ENCODE measurements at places on chromosomes 12 and 14.

GRCh38 chr12:100163416-100164152, 20.9 kb upstream of the BLTP3B start:
- DNase-seq, result peak; percentile 59

DNA sequence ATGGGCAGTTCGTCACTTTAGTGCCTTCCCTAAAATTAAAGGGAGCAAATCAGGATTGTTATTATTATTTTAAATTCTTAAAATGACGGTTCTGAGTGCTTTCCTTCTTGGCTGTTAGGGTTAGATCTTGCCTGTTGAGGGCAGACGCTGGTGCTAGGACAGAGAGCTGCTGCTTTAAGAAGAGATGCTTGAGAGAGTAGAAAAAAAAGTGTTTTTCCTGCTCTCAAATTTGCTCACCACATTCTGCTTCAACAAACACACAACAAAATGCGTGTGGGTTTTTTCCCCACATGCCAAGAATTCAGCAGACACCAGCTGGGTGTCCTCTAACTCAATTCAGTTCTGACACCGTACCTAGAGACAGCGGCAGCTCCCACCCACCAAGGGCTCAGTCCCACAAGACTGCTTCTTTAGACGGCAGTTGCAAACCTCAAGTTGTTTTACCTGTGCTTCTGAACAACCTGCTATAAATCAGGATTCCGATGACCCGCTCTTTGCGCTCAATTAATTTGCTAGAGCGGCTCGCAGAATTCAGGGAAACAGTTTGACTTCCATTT, 75.8 kb upstream of the RIN3 start:
- DNase-seq, result no peak

GRCh38 chr12:18864900-18865561, 127.1 kb downstream of the CAPZA3 start:
- no peak for DNase-seq

- DNase-seq, result no peak
Observed at GRCh38 chr14:100698666-100699448, 27.8 kb upstream of the DLK1 start.

- no peak for DNase-seq
Observed at GRCh38 chr12:13183620-13184019, 12.9 kb upstream of the EMP1 start.

DNA sequence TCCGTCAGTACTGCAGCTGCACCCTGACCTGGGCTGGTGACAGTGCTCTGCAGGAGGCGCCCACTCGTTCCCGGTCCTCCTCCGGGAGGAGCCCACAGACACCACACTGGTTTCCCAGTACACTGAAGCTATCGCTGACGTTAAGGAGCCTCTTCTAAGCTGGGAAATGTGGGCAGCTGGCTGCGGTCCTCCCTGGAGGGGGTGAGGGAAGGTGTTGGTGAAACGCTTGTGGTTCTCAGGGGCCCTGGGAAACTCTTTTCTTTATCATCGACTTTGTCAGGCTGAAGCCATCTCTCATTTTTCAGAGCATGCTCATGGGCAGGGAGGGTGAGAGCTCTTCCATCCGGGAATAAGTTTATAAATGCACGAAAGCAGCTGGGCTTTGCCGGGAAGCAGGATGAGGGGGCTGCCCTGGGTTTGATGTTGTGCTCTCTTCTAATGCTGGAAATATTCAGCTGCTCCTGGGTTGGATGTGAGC, 176.0 kb downstream of the CHST11 start:
- DNase-seq, result no peak

GRCh38 chr12:109581856-109582255, 8.3 kb downstream of the MVK start:
- no peak for DNase-seq

DNA sequence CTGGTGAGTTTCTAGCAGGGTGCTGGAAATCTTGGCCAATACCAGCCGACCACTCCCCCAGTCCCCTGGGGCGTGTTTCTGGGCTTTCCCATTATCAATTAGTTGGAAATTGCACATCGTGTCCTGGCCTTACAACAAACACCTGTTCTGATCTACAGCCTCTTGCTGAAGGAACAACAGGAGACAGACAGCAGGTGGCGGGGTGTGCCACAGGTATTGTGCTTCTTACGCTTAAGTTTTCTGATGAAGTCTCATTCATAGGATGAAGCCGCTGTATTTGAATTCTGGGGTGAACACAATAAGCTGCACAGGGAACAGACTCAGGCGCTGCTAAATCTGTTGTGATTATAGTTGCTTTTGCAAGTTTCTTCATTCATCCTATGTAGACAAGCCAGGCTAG, 703 bp downstream of the HIGD1C start:
- DNase-seq, result no peak

- DNase-seq, result no peak
Observed at GRCh38 chr12:59067083-59067482, 146.8 kb upstream of the LRIG3 start.

- no peak for DNase-seq
Observed at GRCh38 chr12:22043943-22044342, 2.1 kb upstream of the CMAS start.

DNA sequence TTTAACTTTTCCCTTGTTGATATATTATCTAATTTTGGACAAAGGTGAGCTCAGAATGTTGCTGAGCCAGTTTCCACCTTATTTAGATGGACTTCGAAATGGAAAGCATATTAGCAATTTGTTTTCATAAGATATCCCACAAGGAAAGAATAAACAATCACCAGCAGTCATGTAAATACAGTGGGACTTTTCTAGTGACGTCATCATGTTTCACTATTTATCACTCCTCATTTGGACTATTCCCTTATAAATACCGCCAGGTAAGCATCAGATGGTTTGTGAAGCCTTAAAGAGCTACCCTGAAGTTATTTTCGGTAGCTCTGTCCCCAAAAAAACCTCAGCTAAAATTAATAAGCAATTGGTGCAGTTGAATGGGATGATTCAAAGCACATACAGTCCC, 110.7 kb downstream of the PTPRR start:
- no peak for DNase-seq

DNA sequence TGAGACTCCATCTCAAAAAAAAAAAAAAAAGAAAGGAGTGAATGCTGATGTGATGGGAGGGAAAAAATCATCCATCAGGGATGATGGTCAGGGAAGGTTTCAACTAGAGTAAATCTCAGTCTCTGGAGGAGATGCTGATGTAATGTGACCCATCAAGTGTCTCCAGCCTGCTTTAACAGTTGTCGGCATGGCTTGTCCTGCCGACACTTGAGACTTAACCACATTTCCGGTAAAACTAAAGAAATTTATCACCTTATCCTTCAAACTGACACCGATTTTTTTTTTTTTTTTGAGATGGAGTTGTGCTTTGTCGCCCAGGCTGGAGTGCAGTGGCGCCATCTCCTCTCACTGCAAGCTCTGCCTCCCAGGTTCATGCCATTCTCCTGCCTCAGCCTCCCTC, 21.5 kb upstream of the ANAPC5 start:
- no peak for DNase-seq

- peak; percentile 53 for DNase-seq
Observed at GRCh38 chr12:113030875-113031525, 25.5 kb upstream of the DTX1 start.

DNA sequence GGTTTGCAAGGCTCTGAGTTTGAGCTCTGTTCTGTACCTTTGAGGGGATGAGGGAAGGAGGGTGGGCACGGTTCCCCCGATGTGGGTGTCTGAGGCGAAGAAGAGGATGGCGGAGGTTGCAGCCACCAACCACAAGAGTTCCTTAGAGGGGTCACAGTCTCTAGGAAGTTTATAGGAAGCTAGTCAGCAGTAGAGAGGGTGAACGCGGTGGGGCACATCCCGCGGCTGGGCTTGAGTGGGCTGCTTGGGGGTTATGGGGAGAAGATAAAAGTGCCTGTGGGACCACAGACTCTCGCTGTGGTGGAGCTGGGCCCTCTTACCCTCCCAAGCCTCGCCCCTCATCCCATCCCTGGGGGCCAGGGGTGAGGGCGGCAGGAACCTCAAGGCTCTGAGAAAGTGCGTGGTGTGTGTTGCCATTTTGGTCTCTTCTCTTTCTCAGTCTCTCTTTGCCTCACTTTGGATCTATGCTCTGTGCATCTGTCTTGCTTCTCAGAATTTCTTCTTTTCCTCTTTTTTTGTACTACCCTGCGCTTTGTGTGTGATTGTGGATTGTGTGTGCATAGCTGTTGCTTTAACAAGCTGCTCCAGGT, 2.7 kb downstream of the CD4 start:
- DNase-seq, result no peak

GRCh38 chr14:91755570-91756295, 23.8 kb upstream of the CATSPERB start:
- DNase-seq, result no peak

- DNase-seq, result no peak
Observed at GRCh38 chr14:96888593-96888992, 91.4 kb downstream of the VRK1 start.

DNA sequence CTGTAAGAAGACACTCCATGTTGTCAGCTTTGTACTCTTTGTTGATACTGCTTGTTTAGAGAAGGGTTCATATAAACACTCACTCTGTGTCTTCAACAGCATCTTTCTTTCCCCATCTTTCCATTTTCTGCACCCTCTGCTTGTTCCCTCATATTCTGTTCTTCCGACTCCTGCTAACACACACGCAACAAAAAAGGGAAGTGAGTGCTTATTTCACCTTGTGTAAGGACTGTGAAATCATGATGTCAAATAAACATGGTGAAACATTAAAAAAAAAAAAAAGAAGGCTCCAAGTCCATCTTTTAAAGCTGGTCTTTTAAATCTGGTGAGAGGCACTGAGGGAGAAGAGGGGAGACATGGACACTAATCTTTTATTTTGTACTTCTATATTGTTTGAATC, 145.4 kb downstream of the RPAP3 start:
- DNase-seq, result no peak

DNA sequence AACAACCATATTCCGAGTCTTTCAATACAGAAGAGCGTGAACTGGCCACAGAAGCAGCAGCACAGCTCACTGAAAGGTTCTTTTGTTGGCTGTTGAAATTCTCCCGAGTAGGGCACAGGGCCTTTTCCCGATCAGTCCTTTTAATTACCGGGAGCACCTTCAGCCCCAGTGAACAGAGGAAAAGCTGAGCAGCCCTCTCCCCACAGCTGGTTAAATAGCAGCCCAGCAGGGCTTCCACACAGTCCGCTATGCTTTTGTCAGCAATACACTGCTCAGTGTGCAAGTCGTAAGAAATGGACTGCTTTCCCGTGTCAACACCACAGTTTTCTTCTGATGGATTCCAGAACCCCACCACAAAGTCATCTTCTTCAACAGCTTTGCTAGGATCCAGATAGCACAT, 61.3 kb downstream of the DICER1 start:
- no peak for DNase-seq

- peak; percentile 40 for DNase-seq
Observed at GRCh38 chr12:3622822-3623690, 129.9 kb downstream of the CRACR2A start.
